CD4-positive, alpha-beta T cell (primary cell): ENCODE measurements at places on chromosomes 4 and X. TPM values are rescaled to one million over a fixed set of nuclear protein-coding genes. Genes with fewer than 3 reads are reported as not detected.

LIMCH1 gene
- total RNA-seq: not detected

- H3K36me3 ChIP-seq: peaks cover 2% of the 10 kb centered on the region
- no peaks in the 10 kb centered on the region for H3K4me1 ChIP-seq
- no peaks in the 10 kb centered on the region for H3K27me3 ChIP-seq
- H3K4me3 ChIP-seq: no peak overlapping the region
- H3K27ac ChIP-seq: no peak overlapping the region
Measured at GRCh38 chrX:9635803-9636202, 129.8 kb downstream of the GPR143 start.

DNA sequence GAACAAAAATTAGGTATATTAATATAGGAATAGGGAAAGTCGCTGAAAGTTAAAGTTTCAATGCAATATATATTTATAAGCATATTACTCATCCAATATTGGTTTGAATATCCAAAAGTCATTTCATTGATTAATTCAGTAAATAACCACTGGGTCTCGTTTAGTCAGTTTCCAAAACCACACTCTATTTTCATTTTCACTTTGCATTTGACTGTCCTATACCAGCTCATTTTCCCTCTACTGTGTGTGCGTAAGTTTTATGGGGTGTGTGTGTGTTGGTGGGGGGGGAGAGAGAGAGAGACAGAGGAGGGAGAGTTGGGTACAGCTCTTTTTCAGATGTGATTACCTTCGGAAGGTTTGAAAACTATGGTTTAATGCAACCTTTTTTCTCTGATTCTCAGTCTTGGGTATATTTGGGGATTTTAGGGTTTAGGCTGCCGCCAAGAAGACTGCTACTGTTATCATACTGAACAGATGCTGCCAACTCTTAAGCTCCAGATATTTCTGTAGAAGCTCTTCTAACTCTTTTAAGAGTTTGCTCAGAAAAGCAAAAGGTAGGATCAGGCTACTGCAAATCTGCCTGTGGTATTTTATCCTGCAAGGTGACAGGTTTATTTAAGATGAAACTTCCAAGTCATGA, 1427.4 kb downstream of the PCDH7 start:
- no peak overlapping the region for H3K27ac ChIP-seq
- no peaks in the 10 kb centered on the region for H3K36me3 ChIP-seq
- H3K4me1 ChIP-seq: no peaks in the 10 kb centered on the region
- no peak for DNase-seq

DNA sequence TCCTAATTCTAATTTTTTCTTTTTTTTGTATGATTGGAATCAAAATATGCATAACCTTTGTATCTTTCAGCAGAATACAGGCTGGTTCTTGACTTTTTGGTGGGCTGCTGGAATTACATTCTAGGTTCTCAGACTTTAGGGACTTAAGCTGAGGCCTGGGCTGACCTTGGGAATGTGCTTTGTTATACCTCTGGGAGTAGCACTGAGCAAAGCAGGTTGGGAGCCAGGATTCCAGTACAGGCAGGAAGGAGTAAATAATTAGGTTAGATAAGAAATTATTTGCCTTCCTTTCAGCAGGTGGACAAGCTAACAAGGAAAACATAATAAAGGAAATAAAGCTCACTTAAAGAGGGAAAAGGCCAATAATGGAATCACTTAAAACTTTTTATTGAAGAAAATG, 49.9 kb upstream of the SLC4A4 start:
- no peak overlapping the region for H3K27ac ChIP-seq
- H3K27me3 ChIP-seq: no peaks in the 10 kb centered on the region
- no peak overlapping the region for H3K4me3 ChIP-seq
- DNase-seq: no peak
- H3K4me1 ChIP-seq: no peaks in the 10 kb centered on the region
- H3K36me3 ChIP-seq: no peaks in the 10 kb centered on the region

AADAT gene
- not detected for total RNA-seq

GRCh38 chr4:118967393-118967792, 78.7 kb downstream of the SYNPO2 start:
- no peak overlapping the region for H3K4me3 ChIP-seq
- H3K27ac ChIP-seq: no peak overlapping the region
- H3K36me3 ChIP-seq: no peaks in the 10 kb centered on the region
- H3K27me3 ChIP-seq: no peaks in the 10 kb centered on the region
- no peak for DNase-seq

- H3K27me3 ChIP-seq: no peaks in the 10 kb centered on the region
- H3K4me1 ChIP-seq: no peaks in the 10 kb centered on the region
- no peak for DNase-seq
- H3K4me3 ChIP-seq: no peak overlapping the region
- H3K27ac ChIP-seq: no peak overlapping the region
Measured at GRCh38 chrX:111191598-111191997, 78.7 kb downstream of the CAPN6 start.

GRCh38 chrX:9690046-9690445, 75.6 kb downstream of the GPR143 start:
- H3K4me1 ChIP-seq: no peaks in the 10 kb centered on the region
- H3K36me3 ChIP-seq: peaks cover 37% of the 10 kb centered on the region
- no peak for DNase-seq
- H3K4me3 ChIP-seq: no peak overlapping the region

DCHS2 gene
- 0.16 TPM for total RNA-seq

IL13RA2 gene
- total RNA-seq: not detected

- no peaks in the 10 kb centered on the region for H3K27me3 ChIP-seq
- H3K27ac ChIP-seq: no peak overlapping the region
- H3K4me3 ChIP-seq: no peak overlapping the region
- DNase-seq: no peak
- H3K36me3 ChIP-seq: peaks cover 28% of the 10 kb centered on the region
Measured at GRCh38 chr4:56937262-56937661, 29.6 kb downstream of the REST start.

ANOS1 gene
- not detected for total RNA-seq

DNA sequence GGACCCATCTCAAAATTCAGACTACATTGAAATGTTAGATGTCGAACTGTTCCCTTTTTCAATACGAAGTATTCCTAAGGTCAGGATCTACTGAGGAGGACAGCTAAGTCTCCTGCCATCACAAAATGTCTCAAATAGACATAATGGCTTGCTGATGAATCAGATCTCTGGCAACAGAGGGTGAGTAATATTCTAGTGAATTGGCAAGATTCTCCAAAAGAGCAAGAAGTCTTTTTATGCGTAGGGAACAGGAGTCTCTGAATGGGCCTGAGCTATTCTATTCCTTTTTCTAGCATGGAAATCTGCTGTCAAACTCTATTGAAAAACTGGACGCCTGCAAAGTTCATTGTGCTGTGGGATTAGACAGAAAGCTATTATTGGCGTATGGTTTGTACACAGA, 145.4 kb downstream of the FNIP2 start:
- no peaks in the 10 kb centered on the region for H3K27me3 ChIP-seq
- no peaks in the 10 kb centered on the region for H3K36me3 ChIP-seq
- H3K4me3 ChIP-seq: no peak overlapping the region

STATH gene
- total RNA-seq: not detected

- no peak overlapping the region for H3K27ac ChIP-seq
- no peaks in the 10 kb centered on the region for H3K36me3 ChIP-seq
- no peaks in the 10 kb centered on the region for H3K27me3 ChIP-seq
- no peak overlapping the region for H3K4me3 ChIP-seq
Measured at GRCh38 chr4:151537687-151538086, 128.7 kb downstream of the FHIP1A start.

CXCL3 gene
- total RNA-seq: 0.30 TPM

TMPRSS11B gene
- not detected for total RNA-seq

DNA sequence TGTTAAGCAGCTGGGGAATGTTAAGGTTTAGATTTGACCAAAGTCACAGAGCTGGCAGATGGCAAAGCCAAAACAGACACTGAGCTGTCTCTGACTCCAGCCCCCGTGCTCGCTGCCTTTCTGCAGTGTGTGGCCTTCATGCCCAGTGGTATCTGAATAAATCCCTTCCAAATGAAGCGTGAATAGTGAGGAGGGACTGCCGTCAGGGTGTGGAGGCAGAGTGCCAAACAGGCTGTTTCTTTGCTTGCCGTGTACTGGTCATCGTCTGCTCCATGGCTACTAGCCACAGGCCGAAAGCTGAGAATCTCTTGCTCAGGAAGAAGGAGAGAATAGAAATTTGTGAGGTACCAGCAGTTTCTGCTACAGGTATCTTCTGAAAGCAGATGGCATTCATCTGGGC, 19.7 kb downstream of the PRIMPOL start:
- H3K27me3 ChIP-seq: no peaks in the 10 kb centered on the region
- H3K36me3 ChIP-seq: peaks cover 26% of the 10 kb centered on the region
- peaks cover 16% of the 10 kb centered on the region for H3K4me1 ChIP-seq
- DNase-seq: no peak

GRCh38 chr4:181637186-181638105, 605.8 kb upstream of the TENM3 start:
- H3K36me3 ChIP-seq: no peaks in the 10 kb centered on the region
- no peak overlapping the region for H3K27ac ChIP-seq
- no peak for DNase-seq
- no peaks in the 10 kb centered on the region for H3K27me3 ChIP-seq

GRCh38 chrX:154349359-154349935, 25.0 kb downstream of the FLNA start:
- H3K4me1 ChIP-seq: peaks cover 74% of the 10 kb centered on the region
- peaks cover 64% of the 10 kb centered on the region for H3K36me3 ChIP-seq
- DNase-seq: no peak

SASH3 gene
- 70.8 TPM for total RNA-seq

DNA sequence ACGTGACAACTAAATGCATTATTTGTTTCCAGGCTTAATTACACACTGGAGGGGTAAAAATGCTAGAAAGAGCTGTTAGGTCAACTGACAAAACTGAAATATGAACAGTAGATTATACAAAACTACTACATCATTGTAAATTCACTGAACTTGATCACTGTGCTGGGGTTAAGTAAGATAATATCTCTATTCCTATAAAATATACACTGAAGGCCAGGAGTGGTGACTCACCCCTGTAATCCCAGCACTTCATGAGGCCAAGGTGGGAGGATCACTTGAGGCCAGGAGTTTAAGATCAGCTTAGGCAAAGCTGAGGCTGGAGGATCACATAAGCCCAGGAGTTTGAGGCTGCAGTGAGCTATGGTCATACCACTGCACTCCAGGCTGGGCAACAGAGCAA, 31.8 kb upstream of the NKX6-1 start:
- no peaks in the 10 kb centered on the region for H3K36me3 ChIP-seq
- no peaks in the 10 kb centered on the region for H3K27me3 ChIP-seq
- H3K4me3 ChIP-seq: no peak overlapping the region
- no peak overlapping the region for H3K27ac ChIP-seq
